Activated CD4-positive, alpha-beta T cell treated with anti-CD3 and anti-CD28 coated beads, Interleukin-2, Interleukin-4, amounts not matched to agents 100 ng/mL and 50 ng/mL, durations not matched to agents 16 hours and 8 hours (primary cell): ENCODE measurements at places on chromosomes 2 and 18.
A peak's percentile ranks its signal among the peaks of the same experiment; 100 is the strongest.

- no peak for DNase-seq
Observed at GRCh38 chr18:34595690-34596089, 114.4 kb upstream of the DTNA start.

GRCh38 chr2:66435549-66435875 is 587 bp downstream of the MEIS1 start:
- no peak for DNase-seq

GRCh38 chr2:104932243-104932642 is 78.3 kb downstream of the POU3F3 start:
- DNase-seq, result peak; percentile 11

GRCh38 chr2:240959941-240960308 is 38.5 kb upstream of the SNED1 start:
- no peak for DNase-seq

- DNase-seq, result no peak
Observed at GRCh38 chr2:192277494-192278109, 82.9 kb upstream of the TMEFF2 start.

DNA sequence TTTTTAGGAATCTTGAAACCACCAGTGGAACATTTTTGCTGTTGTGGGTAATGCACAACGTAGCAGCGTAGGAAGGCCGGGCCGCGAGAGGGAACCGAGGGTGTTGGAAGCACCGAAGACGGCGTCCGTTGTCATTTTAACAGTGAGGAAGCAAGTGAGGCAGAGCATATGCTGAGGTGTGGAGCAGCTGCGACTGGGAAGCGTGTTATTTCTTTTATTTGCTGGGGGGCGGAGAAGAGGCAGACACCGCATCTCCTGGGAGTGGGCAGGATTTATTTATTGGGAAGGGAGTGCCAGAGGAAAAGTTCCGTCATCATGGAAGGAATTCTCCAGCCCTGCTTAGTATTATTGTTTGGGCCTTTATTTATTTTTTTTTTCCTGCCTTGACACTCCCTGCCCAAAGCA is 232.8 kb downstream of the KLHL29 start:
- DNase-seq, result no peak

DNA sequence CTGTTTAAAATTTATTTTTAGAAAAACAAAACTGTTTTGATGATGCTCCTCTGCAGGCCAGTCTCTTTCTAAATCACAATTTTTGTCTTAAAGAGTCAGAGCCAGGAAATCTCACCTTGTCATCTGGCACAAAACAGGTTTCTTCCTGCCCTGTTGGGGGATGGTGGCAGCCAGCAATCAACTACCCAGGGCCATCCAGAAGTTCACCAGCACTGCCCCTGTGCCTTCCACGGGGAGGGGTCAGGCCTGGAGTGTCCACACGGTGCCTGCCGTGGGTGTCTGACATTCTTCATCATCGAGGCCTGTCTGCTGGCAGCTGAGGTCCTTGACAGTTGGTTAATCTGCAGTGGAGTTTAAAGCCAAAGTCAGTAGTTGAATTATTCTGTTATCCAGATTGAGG is 40.0 kb upstream of the BMP10 start:
- no peak for DNase-seq

GRCh38 chr2:238847419-238847801 is 475 bp upstream of the TWIST2 start:
- no peak for DNase-seq

GRCh38 chr18:24370120-24370519 is 27.5 kb downstream of the OSBPL1A start:
- no peak for DNase-seq

GRCh38 chr2:121635371-121635770 is 13.9 kb downstream of the CLASP1 start:
- DNase-seq, result no peak

GRCh38 chr2:59282374-59283057 is 1041.4 kb upstream of the FANCL start:
- DNase-seq, result no peak

GRCh38 chr2:234497594-234498235 is 834 bp upstream of the ARL4C start:
- DNase-seq, result no peak

- no peak for DNase-seq
Observed at GRCh38 chr2:85659324-85659981, 8.5 kb downstream of the SFTPB start.

- no peak for DNase-seq
Observed at GRCh38 chr2:69617744-69618143, 25.8 kb downstream of the AAK1 start.

- DNase-seq, result peak; percentile 44
Observed at GRCh38 chr2:108594982-108595464, 60.8 kb downstream of the LIMS1 start.
